ENCODE measurements at places on chromosomes 2 and 18.

- no peak for DNase-seq
Observed at GRCh38 chr18:79598633-79599175, 80.9 kb upstream of the CTDP1 start.

DNA sequence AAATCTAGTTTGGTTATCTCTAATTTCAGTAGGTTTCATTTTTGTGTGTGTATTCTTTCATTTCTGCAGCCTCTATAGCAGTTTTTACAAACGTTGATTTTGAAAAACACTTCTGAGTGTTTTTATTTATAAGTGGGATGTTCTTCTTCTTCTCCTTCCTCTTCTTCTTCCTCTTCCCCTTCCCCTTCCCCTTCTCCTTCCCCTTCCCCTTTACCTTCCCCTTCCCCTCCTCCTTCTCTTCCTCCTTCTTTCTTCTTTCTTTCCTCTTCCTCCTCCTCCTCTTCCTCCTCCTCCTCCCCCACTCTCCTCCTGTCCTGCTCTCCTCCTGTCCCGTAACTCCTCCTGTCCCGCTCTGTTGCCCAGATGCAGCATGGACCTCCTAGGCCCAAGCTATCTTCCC, 4.2 kb downstream of the UGGT1 start:
- no peak for DNase-seq

- DNase-seq, result no peak
Observed at GRCh38 chr18:50299626-50300388, 12.3 kb upstream of the CXXC1 start.

DNA sequence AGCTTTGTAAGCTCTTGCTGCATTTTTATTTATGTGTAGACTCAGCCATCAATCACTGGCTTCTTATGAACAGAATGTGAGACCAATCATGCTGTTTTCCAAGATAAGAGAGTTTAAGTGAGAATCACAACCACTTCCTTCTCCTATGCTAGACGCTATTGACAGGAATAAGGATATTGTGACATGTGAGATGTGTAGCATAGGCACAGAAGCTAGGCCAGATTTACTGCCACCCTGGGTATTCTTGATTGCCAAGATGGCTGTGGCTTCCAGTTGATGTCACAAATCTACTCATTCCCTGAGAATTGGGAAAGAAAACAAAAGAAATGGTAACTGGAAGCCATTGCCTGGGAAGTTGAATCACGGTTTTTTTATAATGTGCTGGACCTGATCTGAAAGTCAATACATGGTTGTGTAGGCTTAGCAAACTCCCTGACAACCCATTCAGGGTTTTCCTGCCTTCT, 49.9 kb downstream of the RAB27B start:
- DNase-seq, result no peak

- no peak for DNase-seq
Observed at GRCh38 chr18:21191596-21192307, 50.3 kb upstream of the GREB1L start.

- no peak for DNase-seq
Observed at GRCh38 chr2:81206216-81206615, 901.7 kb upstream of the LRRTM1 start.

- no peak for DNase-seq
Observed at GRCh38 chr2:88590998-88591613, 36.2 kb downstream of the EIF2AK3 start.

DNA sequence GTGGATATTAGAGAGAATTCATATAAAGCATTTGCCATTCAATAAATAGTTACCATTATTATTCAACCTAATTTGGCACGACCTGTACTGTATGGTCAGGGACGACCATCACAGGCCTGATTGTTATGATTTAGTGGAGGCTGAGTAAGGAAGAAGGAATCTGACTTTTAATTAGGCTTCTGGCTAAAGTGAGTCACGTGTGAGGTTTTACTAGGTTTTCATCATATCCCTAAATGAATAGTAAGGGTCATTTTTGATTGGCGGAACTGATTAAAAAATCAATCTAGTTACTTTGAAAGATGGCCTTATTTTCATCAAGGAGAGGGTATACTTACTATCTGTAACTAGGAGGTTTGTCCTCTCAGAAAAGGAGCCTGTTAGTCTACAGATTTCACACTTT, 143.4 kb downstream of the ADCYAP1 start:
- DNase-seq, result no peak

DNA sequence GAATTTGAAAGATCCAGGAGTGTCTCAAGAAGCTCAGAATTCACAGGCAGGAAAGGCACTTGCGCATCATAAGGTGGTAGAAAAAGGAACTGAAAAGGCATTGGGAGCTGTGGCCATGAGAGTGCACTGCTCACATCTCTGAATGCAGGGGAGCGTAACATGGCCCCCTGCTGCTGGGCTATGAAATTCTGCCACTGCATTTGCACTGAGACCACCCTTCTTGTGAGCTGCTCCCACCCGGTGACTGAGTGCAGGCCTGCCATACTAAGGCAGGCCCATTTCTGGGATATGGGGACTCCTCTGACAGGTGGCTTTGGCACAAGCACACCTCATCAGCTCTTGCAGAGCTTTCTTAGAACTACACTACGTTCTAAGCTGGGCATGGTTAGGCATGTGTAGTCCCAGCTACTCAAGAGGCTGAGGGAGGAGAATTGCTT, 25.3 kb upstream of the STARD7 start:
- no peak for DNase-seq

DNA sequence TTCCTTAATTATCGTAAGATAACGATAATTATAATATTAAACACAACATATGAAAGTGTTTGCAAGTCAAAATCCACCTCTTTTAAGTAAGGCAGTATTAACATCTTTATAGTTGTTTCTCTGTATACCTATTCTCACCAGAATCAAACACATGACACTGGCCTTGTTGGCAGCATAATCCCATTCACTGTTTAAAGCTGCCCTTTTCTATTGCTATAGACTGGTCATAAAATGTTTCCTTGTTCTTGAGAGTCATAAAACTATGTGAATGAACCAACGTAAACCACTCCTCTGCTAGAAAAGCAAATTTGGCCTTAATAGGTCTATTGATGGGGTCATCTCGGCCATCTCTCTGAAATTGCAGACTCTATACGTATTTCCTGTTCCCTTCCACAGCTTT, 293.1 kb downstream of the SLC8A1 start:
- DNase-seq, result no peak

DNA sequence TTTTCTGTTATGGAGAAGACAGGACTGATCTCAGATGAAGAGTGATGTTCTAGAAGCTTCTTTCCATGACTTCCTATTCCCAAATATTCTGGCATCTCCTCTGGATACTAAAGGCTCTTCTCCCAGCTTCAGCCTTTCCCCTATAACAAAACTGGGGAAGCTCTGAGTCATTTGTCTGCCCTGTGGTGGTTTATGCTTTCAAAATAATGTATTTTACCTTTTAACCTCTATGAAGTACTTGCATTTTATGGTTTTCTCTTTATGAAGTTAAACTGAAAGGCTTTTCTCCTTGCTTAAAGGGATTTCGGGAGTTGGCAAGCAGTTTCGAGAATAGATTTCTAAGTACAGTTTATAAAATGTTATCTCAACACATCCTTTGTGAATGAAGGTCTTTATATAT, 104.4 kb downstream of the TANC1 start:
- DNase-seq, result no peak

DNA sequence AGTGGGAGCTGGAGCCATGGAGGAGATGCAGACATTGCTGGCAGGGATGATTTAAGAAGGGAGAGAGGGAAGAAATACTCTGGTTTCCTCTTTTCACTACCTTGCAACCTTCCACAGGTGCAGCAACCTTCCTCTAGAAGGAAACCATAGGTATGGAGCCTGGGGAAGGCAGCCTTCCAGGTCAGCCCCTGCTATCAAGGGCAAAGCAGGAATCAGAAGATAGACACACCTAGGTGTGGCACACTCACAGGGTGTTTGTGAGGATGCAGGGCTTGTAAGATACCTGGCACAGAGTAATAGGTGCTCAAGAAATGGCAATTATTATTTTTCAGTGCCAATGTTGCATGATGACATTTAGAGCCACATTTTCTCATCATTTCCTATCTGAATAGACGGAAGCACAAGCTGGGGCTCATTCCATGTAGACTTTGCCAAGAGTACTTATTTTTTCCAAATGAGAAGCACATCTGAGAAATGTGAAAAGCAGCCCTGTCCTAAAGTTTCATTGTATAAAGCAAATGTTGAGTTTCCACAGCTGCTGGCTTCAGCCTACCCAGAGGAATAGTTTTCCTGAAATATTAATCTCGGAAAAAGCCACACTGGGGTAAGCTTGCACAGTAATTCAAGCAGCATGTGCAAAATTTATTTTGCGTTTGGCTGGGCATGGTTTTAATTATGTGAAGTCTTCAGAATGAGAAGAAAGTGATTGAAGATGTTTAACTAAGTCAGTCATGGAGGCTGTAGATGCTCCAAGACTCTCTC, 20.6 kb downstream of the EVA1A start:
- DNase-seq, result no peak

- no peak for DNase-seq
Observed at GRCh38 chr2:174117951-174118930, 130.1 kb downstream of the OLA1 start.

DNA sequence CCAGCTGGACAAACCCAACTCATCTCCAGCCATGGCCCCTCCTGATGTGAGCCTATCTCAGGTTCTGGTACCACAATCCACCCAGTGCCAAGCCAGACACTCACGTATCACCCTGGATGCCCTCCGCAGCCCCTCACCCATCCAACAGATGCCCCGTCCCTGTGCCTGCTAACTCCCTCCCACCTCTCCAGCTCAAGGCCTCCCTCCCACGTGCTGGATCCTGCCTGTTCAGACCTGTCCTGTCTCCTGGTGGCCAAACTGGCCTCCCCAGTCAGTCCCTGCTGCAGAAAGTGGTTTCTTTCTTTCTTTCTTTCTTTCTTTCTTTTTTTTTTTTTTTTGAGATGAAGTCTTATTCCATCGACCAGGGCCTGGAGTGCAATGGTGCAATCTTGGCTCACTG, 86.2 kb downstream of the RRM2 start:
- no peak for DNase-seq

DNA sequence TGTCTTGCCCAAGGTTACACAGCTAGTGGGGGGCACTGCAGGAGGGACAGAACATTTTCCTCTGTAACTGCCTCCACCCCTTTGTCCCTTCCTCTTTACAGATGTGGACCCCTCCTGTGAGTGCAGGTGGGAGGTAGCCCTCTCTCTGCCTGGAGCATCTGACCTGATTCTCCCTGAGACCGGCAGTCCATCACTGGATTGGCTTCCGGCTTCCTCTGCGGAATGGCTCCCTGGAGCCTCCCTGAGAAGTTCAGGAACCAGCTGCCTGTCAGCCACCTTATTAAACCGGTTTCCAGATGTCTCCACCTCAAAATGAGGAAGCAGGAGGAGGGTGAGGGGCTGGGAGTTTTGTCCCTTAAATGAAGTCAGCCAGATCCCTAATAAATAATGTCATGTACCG, 67.3 kb upstream of the TNP1 start:
- no peak for DNase-seq

- DNase-seq, result no peak
Observed at GRCh38 chr18:57352761-57353136, 392 bp downstream of the ST8SIA3 start.

GRCh38 chr2:223932816-223933800, 12.0 kb downstream of the WDFY1 start:
- no peak for DNase-seq

DNA sequence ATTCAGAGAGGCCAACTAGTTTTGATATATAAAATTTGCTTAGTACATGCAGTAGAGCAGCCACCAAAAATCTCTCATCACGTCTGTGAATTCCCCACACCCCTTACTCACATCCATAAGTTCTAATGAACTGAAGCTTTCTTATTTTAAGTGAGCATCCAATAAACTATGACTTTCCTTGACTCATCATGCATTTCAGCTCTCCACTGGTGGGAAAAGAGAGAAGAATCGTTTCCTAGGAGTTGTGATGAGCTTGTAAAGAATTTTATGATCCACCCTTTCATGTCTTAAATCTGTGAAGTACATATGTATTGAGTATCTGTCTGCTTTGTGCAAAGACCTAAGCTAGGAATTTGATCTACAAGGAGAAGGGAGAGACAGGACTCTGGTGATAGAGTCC, 428.6 kb downstream of the SETBP1 start:
- no peak for DNase-seq

DNA sequence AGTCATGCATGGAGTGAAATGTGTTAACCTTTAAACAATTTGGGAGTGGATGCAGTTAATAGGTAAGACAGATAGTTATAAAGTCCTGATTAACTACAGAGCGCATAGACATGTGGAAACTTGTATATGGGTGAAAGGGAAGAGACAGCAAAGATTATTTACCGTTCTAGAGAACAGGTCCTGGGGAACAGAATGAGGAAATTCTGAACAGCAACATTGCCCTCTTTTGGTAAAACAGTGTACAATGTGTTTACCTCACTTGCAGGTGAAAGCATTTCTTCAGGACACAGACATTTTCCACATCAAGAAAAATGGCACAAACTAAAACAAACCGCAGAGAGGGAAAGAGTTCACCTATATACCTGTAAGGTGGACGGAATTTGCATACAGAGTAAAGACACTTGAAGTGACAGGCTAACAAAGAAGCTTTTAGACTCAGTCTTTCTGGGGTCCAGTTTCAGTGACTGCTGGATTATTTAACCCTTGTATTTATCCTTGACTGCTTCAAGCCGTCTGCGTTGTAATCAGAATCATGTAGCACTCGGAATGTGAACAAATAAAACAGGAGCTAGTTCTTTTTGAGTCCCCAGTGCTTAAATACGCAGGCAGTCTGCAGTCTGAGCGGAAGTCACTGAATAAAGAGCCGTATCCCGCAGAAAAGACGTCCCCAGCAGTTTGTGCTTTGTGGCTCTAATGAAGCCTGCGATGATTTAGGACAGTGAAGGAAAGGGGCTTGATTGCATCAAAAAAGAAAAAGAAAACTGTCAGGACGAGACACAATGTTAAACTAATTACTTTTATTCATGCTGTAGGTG, 364.8 kb upstream of the GALNT5 start:
- DNase-seq, result no peak

DNA sequence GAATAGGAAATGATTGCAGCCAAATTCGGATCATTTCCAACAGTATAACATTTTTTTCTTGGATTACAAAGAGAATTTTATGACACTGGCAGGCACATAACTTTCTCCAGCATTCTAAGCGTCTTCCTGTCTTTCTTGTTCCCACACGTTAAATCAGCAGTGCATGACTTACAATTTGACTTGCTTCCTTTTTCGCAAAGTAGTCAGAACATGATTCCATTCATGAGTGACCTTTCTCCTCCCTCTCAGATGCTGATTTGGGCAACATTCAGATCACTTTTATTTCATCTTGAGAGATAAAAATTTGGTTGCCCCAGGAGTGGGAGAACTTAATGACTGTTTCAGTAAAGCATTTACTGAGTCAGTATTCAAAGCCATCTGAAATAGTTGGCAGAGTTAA, 858.7 kb upstream of the ACVR2A start:
- DNase-seq, result no peak

DNA sequence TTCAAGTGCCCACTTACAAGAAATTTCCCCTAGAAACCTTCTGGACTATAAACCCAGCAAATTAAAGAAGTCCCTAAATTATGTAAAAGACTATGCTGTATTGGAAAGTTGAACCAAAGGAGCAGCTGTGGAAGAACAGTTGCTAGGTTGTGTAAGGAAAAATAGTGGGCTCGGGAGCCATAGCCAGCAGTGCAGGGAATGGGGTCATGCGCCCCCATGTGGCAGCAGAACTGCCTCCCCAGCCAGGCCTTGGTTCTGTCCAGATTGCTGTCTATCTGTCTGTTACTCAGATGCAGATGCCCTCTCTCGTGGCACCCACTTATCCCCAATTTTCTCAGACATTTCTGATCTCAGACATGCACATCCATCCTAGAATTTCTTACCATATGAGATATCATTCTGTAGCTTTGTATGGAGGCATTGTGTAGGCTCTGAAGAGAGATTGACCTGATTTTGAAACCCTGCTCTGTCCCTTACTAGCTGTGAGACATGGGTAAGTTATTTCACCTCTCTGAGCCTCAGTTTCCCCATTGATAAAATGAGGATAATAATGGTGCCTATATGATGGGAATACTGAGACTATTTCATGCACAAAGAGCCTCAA, 258.3 kb downstream of the SS18 start:
- no peak for DNase-seq
